ENCODE measurements at places on chromosomes 7 and 10. TPM values are rescaled to one million over a fixed set of nuclear protein-coding genes. Genes with fewer than 3 reads are reported as not detected.

- DNase-seq: no peak
Observed at GRCh38 chr10:62919776-62920175, 103.6 kb upstream of the EGR2 start.

DNA sequence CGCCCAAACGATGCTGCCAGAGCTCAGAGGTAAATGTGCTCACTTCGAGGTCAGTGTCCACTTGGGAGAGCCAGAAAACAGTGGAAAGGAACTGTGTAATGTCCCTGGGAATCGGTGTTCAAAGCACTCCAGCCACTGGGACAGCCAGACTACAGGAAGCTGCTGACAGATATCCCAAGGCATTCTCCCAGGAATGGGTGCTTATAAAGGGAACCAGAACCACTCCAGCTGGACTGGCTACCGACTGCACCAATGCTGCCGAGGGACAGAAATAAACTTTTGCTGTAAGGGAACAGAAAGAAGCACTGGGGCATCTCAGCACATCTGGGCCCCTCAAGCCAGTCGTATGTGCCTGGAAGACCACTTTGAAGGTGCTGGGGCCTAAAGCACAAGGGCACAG is 76.7 kb downstream of the ATXN7L1 start:
- no peak for DNase-seq

DNA sequence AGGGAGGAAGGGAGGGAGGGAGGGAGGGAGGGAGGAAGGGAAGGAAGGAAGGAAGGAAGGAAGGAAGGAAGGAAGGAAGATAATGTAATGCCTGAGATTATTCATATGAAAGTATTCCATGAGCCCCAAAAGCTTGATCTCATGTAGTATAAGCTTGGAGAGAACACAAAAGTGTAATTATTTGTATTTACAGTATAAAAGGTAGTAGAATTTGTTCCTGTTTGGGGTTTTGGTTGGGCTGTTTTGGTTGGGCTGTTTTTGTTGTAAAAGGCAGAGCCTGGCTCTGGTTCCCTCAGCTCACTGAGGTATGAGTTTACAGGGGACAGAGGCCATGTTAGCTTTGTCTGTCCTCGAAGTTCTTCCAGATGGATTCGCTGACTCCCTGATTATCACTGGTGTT is 45.3 kb upstream of the EBLN1 start:
- DNase-seq: no peak

GRCh38 chr10:17035446-17035845 is 94.2 kb downstream of the CUBN start:
- DNase-seq: no peak

DNA sequence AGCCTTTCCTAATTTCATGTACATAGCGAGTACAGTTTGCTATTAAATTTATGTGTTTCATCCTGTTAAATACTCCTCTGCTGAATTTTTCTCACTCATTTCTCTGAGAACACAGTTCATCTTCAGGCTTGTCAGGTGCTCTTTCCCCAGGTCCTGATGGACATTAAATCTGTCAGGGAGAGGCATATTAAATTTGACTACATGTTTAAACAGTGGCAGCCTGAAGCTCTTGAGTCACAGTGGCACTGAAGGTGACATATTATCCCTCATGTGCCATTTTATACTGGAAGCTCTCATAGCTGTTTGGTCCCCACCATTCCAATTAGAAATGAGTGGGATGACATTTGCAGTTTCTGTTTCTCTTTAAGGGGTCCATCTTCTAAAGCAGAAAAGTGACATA is 1089.6 kb upstream of the SORCS1 start:
- no peak for DNase-seq

DNA sequence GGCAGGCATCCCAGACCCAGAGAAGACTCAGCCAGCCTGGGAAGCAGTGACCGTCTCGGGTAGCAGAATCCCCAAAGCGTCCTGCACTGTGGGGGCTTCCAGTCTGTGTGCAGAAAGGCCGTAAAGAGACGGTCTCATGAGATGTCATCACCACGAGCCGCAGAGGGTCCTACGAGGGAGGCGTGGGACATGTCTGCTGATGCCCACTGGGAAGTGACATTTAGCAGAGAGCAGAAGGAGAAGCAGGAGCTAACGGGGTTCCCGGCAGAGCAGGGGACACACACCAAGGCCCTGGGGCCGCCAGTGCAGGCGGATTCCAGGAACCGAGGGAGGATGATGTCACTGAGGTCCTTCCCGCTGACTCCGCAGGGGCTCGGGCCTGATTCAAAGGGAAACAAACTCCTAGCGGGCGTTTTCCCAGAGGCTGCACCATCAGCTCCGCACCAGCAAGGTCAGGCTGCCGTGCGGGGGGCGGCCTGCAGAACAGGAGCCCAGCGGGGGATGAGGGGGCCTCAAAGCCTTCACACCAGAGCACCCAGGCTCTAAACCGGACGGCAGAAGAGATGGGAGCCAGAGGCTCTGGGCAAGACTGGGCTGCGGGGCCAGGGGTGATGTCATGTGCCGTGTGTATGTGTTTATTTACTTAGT is 85.4 kb upstream of the PDGFA start:
- DNase-seq: no peak

- DNase-seq: no peak
Observed at GRCh38 chr7:135644729-135645128, 17.6 kb upstream of the STMP1 start.

GRCh38 chr7:50628434-50629084 is 63.4 kb upstream of the DDC start:
- DNase-seq: no peak

- DNase-seq: no peak
Observed at GRCh38 chr7:68623030-68623429, 975.2 kb upstream of the AUTS2 start.

DNA sequence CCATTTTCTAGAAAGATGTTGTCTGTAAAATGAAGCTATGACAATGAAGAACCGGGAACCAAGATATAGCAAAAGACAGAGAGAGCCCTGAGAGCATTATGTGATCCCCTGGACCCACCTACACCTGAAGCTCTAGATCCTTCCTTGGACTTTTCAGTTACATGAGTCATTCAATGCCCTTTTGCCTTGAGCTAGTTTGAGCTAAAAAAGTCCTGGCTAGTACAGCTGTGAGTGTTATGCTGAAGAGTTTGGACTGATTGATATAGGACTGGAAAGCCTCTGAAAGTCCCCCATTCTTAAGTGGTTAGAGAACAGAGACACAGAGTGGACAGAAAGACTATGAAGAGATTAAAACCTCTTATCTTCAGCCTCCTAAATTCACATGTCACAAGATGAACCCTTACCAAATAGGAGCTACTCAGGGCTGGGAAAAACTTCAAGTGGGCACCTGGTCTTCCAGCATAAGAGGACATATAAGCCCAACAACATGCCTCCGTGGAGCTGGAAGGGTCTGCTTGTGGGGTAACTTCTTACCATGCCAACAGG is 386.8 kb upstream of the NFE2L3 start:
- no peak for DNase-seq

- DNase-seq: no peak
Observed at GRCh38 chr10:124644771-124645415, 99.3 kb downstream of the FAM53B start.

DNA sequence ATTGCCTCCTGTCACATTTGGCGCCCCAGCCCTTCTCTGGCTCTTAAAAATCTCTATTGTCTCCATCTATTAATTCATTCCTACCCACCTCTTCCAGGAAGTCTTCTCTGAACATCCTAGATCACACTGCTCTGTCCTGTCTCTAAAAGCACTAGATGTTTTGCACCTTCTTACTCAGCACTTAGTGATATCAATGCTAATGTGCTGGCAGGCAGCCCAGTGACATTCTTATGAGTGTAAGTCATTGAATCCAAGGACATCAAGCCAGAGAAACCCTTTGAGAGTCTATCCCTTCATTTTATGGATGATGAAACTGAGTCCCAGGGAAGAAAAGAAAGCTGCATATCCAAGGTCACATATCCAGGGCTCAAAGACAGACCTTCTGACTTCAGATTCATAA is 48.3 kb upstream of the PAX2 start:
- no peak for DNase-seq

DNA sequence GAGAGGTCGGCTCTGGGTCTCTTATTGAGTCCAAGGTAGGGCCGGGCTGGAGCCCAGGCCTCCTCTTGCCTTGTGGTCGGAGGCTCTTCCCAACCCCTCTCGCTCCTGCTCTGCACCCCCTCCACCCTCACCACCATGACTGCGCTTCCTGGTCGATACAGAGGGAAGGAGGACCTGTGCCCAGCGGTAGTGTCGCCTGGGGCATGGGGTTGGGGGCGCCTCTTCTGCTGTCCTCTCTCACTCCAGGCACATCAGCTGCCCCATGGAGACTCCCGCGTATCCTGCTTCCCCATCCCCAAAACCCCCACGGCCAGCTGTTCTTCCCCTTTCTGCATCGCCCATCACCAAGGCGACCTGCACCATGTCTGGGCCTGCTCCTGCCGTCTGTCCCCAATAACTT is 44.4 kb downstream of the TMEM270 start:
- DNase-seq: no peak

- DNase-seq: no peak
Observed at GRCh38 chr7:36811807-36812206, 87.5 kb upstream of the AOAH start.

DNA sequence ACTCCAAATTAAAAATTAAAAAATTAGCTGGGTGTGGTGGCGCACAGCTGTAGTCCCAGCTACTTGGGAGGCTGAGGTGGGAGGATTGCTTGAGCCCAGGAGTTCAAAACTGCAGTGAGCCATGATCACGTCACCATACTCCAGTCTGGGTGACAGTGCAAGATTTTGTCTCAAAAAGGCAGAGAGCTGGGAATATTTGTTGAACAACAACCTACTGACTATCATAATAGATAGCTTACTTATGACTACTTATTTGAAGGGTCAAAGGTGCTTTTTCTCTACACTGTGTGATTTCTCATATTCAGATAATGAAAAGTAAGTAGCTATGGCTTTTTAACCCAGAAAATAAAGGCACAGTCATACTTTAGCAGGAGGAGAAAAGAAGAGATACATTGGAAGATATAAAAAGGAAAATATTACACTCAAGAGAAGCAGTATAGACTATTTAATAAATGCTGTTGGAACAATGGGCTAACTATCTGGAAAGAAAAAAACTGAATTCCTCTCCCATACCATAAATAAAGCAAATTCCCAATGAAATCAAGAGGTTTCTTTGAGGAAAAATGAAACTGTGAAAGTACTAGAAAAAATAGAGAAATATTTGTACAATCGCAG is 6.7 kb downstream of the GSDME start:
- no peak for DNase-seq

DNA sequence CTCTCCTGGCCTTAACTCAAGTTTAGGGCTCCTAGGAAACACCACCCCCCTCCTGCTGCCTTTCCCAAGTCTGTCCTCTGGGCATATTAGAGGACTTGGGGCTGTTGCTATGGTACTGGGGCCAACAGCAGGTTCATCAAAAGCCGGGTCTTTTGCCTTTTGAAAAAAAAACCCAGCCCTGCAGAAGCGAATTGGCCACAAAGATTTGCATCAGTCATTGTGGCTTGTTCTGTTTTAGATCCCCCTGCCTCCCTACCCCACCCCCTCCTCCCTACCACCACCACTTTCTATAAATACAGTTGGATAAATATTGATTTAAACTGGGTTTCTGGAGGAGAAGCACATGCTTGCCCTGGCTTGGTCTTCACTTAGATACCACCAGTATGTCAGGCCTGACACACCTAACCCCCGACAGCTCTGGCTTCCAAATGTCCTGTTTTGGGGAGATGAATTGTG is 7.0 kb downstream of the MXI1 start:
- no peak for DNase-seq

GRCh38 chr7:34160261-34160752 is 255.0 kb downstream of the BMPER start:
- no peak for DNase-seq

DNA sequence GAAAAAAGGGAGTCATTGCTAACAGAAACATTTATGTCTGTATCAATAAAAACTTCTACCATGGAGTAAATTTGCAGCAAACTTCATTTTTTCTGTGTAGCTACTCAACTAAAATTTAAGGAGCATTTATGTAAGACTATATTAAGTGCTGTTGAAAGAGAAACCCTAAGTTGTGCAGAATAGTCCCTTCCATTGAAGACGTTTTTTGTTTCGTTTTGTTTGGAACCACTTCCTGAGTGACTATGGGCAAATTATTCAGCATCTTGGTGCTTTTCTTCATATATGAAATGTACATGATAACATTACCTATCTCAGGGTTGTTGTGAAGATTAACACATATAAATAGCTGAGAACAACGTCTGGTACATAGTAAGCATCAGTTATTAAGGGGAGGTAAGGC is 24.3 kb downstream of the SEM1 start:
- DNase-seq: no peak

- DNase-seq: no peak
Observed at GRCh38 chr7:104442481-104442880, 114.1 kb downstream of the LHFPL3 start.

DNA sequence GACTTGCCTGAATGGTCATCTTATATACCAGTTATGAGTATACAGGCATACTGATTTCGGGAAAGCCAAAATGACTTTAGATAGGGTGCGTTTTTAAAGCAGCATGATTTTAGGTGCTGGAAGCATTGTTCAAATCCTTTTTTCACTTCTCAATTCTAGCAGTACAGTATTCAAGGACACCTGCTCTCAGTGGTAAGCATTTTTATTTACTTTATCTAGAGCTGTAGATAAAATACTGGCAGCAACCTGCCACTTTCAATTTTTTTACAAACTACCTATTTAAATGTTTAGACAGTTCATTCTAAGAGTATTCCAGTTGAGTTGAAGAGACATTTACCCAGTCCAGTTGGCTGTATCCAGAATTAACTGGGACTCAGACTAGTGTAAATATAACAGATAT is 33.6 kb downstream of the TMEM106B start:
- no peak for DNase-seq

GRCh38 chr10:50613726-50614443 is 9.9 kb downstream of the SGMS1 start:
- no peak for DNase-seq

The PRSS37 gene
- total RNA-seq: not detected

The TMEM213 gene
- not detected for total RNA-seq

The PROSER2 gene
- total RNA-seq: 1.1 TPM

The COL28A1 gene
- not detected for total RNA-seq

The CALHM1 gene
- total RNA-seq: not detected

The PRLHR gene
- not detected for total RNA-seq

The SLF2 gene
- total RNA-seq: 11.1 TPM

The MYO1G gene
- total RNA-seq: 157 TPM

The PTPN20 gene
- total RNA-seq: 2.2 TPM

The H2BK1 gene
- not detected for total RNA-seq

The KCNH2 gene
- 2.3 TPM for total RNA-seq

The CALCR gene
- total RNA-seq: not detected

The GRID2IP gene
- 0.39 TPM for total RNA-seq

The NUDCD3 gene
- total RNA-seq: 60.6 TPM

The SUN3 gene
- not detected for total RNA-seq

Data from CD4-positive, alpha-beta T cell (primary cell).